ENCODE measurements at places on chromosomes 5 and 9. TPM values are rescaled to one million over a fixed set of nuclear protein-coding genes. Genes with fewer than 3 reads are reported as not detected.

DNA sequence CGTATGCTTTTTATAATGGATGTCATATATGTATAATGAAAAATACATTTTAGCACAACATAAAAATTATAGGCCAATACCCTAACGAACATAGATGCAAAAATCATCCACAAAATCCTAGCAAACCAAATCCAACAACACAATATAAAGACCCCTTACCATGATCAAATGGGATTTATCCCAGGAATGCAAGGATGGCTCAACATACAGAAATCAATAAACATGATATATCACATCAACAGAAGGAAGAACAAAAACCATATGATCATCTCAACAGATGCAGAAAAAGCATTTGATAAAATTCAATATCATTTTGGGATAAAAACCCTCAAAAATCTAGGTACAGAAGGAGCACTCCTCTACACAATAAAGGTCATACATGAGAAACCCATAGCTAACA lies 27.7 kb downstream of the VAV2 start:
- DNase-seq = no peak
- H3K36me3 ChIP-seq = peaks cover 2% of the 10 kb centered on the region
- H3K27me3 ChIP-seq = peaks cover 2% of the 10 kb centered on the region
- no peaks in the 10 kb centered on the region for H3K4me1 ChIP-seq

DNA sequence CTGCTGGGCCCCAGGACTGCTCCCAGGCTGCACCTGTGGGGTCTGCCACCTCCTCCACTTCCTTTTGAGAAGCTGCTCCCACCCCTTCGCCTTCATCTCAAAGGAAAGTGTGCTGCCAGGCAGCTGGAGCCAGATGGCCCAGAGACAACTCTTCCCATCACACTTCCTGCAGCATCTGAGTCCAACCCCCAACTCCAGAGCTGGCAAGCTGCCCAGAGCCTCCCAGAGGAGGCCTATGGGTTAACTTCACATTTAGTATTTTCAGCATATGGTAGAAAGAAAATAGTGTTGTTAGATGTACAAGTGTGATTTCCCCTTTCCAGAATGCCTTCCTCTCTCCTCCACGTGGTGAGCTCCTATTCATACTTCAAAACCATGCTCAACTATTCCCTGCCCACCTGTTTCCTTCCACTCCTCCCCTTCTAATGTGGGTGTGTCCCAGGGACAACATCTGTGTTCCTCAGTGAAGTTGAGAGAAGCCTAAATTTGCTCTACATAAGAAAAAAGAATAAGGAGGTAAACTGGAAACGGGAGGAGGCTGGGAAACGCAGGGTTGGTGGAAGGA lies 38.6 kb upstream of the KCNMB1 start:
- H3K27ac ChIP-seq = no peak overlapping the region
- no peak overlapping the region for H3K4me3 ChIP-seq
- H3K4me1 ChIP-seq = no peaks in the 10 kb centered on the region
- H3K36me3 ChIP-seq = no peaks in the 10 kb centered on the region
- H3K27me3 ChIP-seq = peaks cover 7% of the 10 kb centered on the region
- no peak for DNase-seq

- no peak overlapping the region for H3K4me3 ChIP-seq
- no peaks in the 10 kb centered on the region for H3K36me3 ChIP-seq
- no peaks in the 10 kb centered on the region for H3K4me1 ChIP-seq
- H3K27ac ChIP-seq = no peak overlapping the region
Observed at GRCh38 chr5:136014049-136015002, 14.5 kb upstream of the TGFBI start.

DNA sequence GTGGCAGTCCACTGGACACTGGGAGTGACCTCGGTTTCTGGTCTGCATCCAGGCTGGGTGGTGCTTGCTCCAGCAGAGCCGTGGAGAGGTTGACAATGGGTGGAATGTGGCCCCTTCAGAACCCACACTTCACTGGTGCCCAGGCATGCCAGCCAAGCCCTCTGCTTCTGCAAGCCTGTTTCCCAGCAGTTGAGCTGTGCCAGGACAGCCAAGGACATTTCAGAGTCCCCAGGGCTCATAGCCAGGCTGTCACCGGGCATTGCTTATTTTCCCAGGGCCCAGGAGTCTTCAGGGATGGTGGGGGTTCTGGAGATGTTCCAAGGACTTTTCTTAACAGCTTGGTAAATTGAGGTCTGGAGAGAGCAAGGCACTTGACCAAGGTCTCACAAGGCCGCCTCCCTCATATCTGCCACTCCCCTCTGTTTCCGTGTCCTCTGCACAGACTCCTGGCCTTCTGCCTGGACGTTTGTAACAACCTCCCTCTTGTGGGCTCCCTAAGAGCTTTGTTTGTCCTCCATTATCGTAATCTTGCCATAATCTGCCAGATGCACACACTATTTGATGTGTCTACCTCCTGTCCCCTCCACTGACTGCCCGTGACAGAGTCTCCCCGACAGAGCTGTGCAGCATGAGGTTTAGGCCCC lies 3.8 kb upstream of the NDST1 start:
- no peaks in the 10 kb centered on the region for H3K36me3 ChIP-seq
- H3K27me3 ChIP-seq = no peaks in the 10 kb centered on the region

DNA sequence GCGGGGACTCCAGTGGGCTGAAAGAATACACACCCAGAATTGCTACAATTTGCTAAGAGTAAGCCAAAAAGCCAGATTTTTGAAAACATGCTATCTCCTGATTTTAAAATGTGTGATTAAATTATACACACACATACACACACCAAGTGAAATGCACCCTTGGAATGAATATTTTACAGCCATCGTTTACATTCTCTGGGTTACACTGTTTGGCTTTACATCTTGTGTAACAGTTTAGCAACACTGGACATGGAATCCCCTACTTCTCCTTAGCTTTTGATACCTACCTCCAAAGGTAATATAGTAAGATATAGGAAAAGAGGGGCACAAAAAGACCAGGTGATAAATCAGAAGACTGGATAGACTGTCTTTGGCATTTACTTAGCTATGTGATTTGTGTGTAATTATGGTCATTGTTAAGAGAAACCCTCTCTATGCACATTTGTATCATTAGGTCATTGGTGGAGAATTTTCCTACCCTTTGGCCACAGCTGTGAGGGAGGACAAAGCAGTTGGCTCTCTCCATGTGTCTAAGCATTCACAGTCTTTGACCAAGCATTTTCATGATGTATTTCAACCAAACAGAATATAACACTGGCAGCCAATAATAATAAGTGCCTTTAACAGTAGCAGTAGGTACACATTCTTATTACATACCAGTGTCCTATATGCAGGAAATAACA lies 7.6 kb downstream of the SVEP1 start:
- H3K36me3 ChIP-seq = no peaks in the 10 kb centered on the region
- H3K4me3 ChIP-seq = no peak overlapping the region
- H3K27me3 ChIP-seq = no peaks in the 10 kb centered on the region
- DNase-seq = no peak
- no peak overlapping the region for H3K27ac ChIP-seq

DNA sequence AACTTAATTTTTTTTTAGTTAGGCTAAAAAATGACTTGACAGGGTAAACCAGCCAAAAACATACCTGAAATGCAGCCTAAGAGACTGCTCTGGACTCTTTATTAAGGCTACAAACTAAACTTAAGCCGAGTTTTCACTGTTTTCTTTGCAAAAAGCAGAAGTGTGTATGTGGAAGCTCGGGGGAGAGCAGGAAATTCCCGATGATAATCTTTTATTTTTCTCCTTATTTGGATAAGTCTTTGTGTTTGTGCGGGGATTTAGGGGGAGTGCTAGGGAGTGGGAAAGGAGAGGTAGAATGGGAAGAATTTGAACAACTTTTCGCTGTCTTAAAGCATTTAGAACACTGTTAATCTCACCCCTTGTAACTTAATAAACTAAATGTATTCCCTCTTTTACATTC lies 30.7 kb upstream of the GPR21 start:
- H3K4me3 ChIP-seq = no peak overlapping the region
- DNase-seq = no peak
- no peaks in the 10 kb centered on the region for H3K4me1 ChIP-seq
- H3K27me3 ChIP-seq = no peaks in the 10 kb centered on the region

- H3K36me3 ChIP-seq = no peaks in the 10 kb centered on the region
- DNase-seq = no peak
- no peaks in the 10 kb centered on the region for H3K4me1 ChIP-seq
- no peak overlapping the region for H3K4me3 ChIP-seq
- H3K27me3 ChIP-seq = peaks cover 29% of the 10 kb centered on the region
Observed at GRCh38 chr9:89911721-89912604, 307.2 kb downstream of the GADD45G start.

- H3K4me1 ChIP-seq = peaks cover 11% of the 10 kb centered on the region
- no peak overlapping the region for H3K27ac ChIP-seq
- H3K4me3 ChIP-seq = no peak overlapping the region
- no peaks in the 10 kb centered on the region for H3K36me3 ChIP-seq
Observed at GRCh38 chr9:136593581-136593980, 47.7 kb upstream of the NOTCH1 start.

FAM200C gene
- 0.29 TPM for total RNA-seq

BTNL8 gene
- total RNA-seq = not detected

PRRX2 gene
- not detected for total RNA-seq

OTULINL gene
- total RNA-seq = 59.6 TPM

Measured in activated CD8-positive, alpha-beta T cell treated with anti-CD3 and anti-CD28 coated beads, Interleukin-2, amount 10 ng/mL, durations not matched to agents 7 days and 5 days (primary cell).